ENCODE measurements at places on chromosomes 16 and 17. TPM values are rescaled to one million over a fixed set of nuclear protein-coding genes. Genes with fewer than 3 reads are reported as not detected.

TBC1D28 gene
- not detected for total RNA-seq

MT1F gene
- total RNA-seq = not detected

CDH11 gene
- total RNA-seq = 46.9 TPM

ATP2A3 gene
- total RNA-seq = 0.80 TPM

TBC1D3I gene
- not detected for total RNA-seq

ETV4 gene
- 27.7 TPM for total RNA-seq

PRSS53 gene
- 1.2 TPM for total RNA-seq

SMTNL2 gene
- total RNA-seq = not detected

STX8 gene
- 52.7 TPM for total RNA-seq

CNTD1 gene
- not detected for total RNA-seq

Measured in Daoy (cell line).